Cerebellum (tissue), 4 donors: ENCODE measurements at places on chromosomes 6 and 20. TPM values are rescaled to one million over a fixed set of nuclear protein-coding genes. Genes with fewer than 3 reads are reported as not detected.

Gene DPPA5
- total RNA-seq = not detected

Gene SGK1
- total RNA-seq = 55.3 TPM

Gene MYO6
- total RNA-seq = 35.8 TPM

Gene SAYSD1
- total RNA-seq = 20.8 TPM

Gene HINT3
- 44.2 TPM for total RNA-seq

Gene MEP1A
- 0.09 TPM for total RNA-seq

Gene MMP24
- 50.1 TPM for total RNA-seq

Gene AURKA
- total RNA-seq = 8.3 TPM

Gene RAMACL
- total RNA-seq = 3.5 TPM

Gene GRM1
- 28.9 TPM for total RNA-seq

Gene TGM2
- total RNA-seq = 10.8 TPM

Gene COL9A1
- 7.3 TPM for total RNA-seq

Gene FRK
- 0.36 TPM for total RNA-seq

Gene ID1
- 73.1 TPM for total RNA-seq

Gene ZMYND8
- total RNA-seq = 39.7 TPM

Gene LY6G6C
- not detected for total RNA-seq

Gene DEFB124
- not detected for total RNA-seq

Gene PTCRA
- total RNA-seq = not detected

Gene STMN3
- total RNA-seq = 66.7 TPM

Gene RALGAPA2
- total RNA-seq = 50.7 TPM

Gene TAAR9
- not detected for total RNA-seq

Gene SIRT5
- total RNA-seq = 18.9 TPM

Gene EYA4
- total RNA-seq = 2.4 TPM

Gene DDO
- 0.45 TPM for total RNA-seq

Gene TRIM40
- total RNA-seq = not detected

Gene LYRM2
- total RNA-seq = 22.0 TPM

Gene SLC22A16
- total RNA-seq = 0.91 TPM

Gene EBF4
- total RNA-seq = 6.2 TPM

Gene SCRT2
- 2.9 TPM for total RNA-seq

Gene VIP
- total RNA-seq = 0.18 TPM

Gene NRN1
- 55.1 TPM for total RNA-seq

Gene LMBRD1
- total RNA-seq = 56.3 TPM

Gene TMEM244
- total RNA-seq = not detected

Gene SRSF12
- 38.0 TPM for total RNA-seq

Gene MAK
- total RNA-seq = 0.82 TPM

Gene SIRPB1
- total RNA-seq = 0.73 TPM

Gene COL19A1
- 0.45 TPM for total RNA-seq

Gene LINC00237
- 0.45 TPM for total RNA-seq

Gene CRYBG1
- 0.91 TPM for total RNA-seq

Gene HM13
- total RNA-seq = 43.7 TPM

Gene PAK5
- total RNA-seq = 27.8 TPM

Gene LGSN
- total RNA-seq = not detected

Gene ZNF318
- 25.0 TPM for total RNA-seq

Gene SLC4A11
- 0.36 TPM for total RNA-seq

Gene TUBB2B
- total RNA-seq = 1,395 TPM

Gene TBX18
- total RNA-seq = 22.1 TPM

Gene WASF1
- total RNA-seq = 48.3 TPM

Gene NKX2-2
- total RNA-seq = 2.4 TPM

Gene GABRR1
- total RNA-seq = 0.09 TPM

Gene SLC35D3
- 0.36 TPM for total RNA-seq

Gene SEMG1
- total RNA-seq = not detected

Gene HRH3
- total RNA-seq = 1.7 TPM

Gene MAP3K5
- total RNA-seq = 12.5 TPM
